ENCODE measurements at places on chromosomes 12 and 14.

DNA sequence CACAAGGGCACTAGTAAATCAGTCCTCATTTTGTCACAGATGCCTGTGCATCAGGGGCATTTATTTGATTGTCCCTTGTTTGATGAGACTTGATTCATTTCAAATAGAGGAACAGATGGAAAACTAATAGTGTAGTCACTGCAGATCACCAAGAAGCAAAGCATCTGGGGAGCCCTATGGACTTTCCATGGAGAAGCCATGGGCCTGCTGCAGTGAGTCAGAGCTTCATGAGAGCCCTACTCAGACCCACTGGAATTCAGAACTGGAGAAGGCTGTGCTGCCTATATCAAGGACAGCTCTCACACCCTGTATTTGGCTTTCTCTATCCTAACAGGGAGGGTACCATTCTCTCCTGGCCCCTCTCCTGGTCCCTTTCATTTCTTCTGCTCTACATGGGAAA, 126.2 kb downstream of the GRIP1 start:
- DNase-seq, result no peak

DNA sequence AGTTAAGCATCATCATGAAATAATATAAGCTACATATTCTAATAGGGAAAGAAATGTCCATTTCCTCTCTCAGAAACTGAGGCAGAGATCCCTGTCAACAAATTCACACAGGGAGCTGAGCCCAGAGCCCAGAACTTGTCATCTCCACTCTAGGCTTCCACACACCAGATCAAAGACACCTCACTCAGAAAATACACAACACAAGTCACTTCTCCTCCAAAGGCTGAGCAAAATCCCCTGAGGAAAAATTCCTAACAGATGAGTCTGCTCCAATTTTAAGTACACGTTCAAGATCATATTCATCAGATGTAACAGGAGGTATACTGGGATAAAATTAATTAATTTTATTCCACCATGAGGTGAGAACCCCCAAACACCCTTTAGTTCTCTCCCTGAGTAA, 227.3 kb downstream of the DPF3 start:
- peak; percentile 29 for DNase-seq

DNA sequence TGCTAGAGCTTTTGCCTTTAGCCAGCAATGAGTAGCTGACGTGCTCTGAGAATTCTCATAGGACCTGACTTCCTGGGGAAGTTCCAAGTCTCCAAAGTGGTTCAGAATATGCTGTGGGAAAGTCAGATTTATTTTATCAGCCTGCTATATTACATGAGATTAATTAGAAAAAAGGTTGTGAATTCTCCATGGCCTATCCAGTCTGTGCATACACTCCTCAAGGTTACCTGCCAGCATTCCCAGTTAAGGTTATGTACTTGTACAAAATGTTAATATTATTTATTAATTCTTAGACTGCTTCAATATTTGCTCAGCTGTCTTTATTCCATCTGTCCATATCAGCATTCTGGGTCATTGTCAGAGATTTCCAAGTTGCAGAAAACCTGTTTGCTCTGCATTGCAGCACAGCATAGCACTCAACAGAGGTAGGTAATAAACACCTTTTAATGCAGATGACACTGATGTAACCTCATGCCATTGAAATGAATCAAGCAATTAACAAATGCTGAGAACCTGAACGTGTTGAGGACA, 2.7 kb upstream of the SEL1L start:
- DNase-seq, result no peak

DNA sequence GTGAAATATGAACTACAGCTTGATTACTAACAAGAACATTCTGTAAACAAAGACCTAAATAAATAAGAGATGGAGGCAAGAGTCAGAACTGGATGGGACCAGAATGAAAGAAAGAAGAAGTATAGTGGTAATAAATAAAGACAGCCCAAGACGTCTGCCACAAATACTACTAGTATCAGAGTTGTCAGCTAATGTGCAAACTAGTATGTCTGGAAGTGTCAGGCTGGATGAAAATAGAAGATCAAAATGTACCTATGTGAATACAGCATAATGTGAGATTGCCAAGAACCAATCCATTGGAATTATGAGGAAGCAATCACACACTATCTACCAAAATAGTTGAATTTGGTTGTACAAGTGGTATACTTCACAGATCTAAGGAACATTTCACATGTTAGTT, 353.0 kb downstream of the BTG1 start:
- no peak for DNase-seq

DNA sequence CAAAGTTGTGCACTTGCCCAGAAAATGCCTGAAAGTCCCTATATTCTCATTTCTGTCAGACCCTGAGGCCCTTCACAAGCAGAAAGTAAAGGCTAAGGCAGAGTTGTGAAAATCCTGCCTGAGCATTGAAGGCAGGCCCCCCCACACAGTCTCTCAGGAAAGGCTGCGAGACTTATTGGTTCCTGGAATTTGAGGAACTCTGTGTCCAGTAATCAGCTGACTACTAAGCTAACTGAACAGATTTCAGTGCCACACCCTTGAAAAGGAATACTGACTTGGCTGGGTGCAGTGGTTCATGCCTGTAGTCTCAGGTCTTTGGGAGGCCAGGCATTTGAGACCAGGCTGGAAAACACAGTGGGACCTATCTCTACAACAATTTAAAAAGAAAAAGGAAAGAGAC, 21.1 kb upstream of the PPP2R5E start:
- DNase-seq, result no peak

DNA sequence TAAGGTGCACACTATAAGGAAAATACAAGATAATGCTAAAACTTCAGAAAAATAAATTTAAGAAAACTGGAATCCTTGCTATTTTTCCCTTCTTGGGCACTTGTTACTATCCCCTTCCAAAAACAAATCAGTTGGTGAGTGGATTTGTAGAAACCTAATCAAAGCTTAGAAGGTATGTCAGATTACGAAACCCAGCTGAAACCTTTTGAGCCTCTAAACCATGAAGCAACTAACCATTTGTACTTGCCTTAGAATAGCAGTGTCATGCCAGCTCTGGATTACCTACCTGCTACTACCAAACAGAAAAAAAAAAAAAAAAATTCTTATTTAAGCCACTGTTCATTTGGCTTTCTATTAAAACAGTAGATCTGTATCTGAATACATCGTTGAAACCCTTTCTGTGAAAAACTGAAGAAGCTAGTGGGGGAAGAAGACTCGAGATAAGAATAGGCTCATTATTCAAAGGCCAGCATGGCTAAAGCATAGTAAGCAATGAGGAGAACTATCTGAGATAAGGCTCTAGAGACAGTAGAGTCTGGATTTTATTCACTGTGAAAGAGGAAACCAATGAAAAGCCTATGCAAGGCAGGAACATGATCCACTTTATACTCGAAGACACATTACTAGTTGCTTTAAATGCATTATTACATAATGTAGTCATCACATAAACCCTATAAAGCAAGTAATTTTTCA, 30.2 kb downstream of the OSBPL8 start:
- DNase-seq, result peak; percentile 34

DNA sequence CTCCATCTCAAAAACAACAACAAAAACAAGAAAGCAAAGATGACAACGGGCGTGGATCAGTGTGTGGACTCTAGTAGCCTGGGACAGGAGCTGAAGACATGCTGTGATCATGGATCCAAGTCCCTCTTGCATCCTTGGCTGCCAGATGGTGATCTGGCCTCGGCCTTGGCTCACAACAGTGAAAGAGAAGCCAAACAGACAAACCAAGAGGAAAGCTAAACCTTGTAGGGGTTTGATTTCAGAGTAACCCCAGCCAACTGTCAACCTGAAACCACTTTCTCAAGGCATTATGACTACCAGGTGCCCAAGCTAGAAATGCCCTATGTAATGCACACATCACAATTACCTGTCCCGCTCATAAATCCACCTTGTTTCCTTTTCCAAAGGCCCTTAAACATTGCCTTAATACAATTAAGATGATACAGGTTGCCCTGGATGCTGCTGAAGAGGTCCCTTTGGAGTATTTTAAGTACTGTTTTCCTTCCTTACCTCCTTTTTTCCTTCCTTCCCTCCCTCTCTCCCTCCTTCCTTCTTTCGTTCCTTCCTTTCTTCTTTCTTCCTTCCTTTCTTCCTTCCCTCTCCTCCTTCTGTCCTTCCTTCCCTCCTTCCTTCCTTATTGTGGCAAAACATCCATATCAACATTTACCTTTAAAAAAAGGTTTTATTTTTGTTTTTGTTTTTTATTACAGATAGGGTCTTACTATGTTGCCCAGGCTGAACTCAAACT, 41.4 kb upstream of the NINJ2 start:
- no peak for DNase-seq

DNA sequence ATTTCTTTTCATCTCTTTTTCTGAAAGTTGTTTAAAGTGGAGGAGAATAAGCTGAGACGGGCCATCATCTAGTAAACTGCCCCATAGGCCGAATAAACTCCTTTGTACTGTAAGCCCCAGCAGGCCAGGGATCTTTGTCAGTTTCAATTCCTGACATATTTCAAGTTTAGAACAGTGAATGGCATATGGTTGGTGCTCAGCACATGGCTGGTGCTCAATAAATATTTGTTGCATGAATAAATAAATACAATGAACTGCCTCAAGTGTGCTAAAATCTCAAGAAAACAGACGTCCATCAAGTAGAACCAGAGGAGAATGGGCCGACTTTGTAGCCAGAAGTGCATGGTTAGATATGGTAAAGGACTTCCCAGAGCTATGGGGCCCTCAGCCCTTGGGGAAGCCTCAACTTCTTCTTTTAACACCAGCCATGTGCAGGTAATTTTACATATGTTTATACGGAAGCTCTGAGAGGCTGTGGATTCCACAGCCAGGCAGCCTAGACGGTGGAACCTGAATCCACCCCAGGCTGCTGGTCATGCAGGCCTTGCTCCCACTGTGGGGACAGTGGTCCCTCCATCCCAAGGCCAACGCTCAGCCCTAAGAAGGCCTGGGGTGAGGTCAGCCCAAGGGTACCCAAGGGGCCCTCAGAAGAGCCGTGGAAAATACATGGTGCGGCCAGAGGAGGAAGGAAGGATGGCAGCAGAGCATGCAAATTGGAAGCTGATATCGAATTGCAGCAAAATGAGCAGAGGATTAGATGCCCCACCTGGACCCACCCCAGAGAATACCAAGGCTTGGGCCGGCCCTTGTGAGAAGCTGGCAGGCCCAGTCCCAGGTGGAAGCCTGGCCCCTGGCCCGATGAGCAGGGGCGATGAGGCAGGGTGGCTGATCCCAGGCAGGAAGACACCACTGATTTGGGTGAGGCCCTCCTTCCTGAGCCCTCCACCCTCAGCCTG, 8.7 kb upstream of the AQP2 start:
- DNase-seq, result no peak

- no peak for DNase-seq
Measured at GRCh38 chr12:112357214-112357613, 25.0 kb downstream of the HECTD4 start.

- DNase-seq, result no peak
Measured at GRCh38 chr14:44112774-44113460, 394.2 kb downstream of the FSCB start.

- no peak for DNase-seq
Measured at GRCh38 chr12:127822809-127823411, 444.1 kb upstream of the TMEM132C start.

- DNase-seq, result no peak
Measured at GRCh38 chr12:57859121-57859520, 12.6 kb upstream of the CTDSP2 start.

DNA sequence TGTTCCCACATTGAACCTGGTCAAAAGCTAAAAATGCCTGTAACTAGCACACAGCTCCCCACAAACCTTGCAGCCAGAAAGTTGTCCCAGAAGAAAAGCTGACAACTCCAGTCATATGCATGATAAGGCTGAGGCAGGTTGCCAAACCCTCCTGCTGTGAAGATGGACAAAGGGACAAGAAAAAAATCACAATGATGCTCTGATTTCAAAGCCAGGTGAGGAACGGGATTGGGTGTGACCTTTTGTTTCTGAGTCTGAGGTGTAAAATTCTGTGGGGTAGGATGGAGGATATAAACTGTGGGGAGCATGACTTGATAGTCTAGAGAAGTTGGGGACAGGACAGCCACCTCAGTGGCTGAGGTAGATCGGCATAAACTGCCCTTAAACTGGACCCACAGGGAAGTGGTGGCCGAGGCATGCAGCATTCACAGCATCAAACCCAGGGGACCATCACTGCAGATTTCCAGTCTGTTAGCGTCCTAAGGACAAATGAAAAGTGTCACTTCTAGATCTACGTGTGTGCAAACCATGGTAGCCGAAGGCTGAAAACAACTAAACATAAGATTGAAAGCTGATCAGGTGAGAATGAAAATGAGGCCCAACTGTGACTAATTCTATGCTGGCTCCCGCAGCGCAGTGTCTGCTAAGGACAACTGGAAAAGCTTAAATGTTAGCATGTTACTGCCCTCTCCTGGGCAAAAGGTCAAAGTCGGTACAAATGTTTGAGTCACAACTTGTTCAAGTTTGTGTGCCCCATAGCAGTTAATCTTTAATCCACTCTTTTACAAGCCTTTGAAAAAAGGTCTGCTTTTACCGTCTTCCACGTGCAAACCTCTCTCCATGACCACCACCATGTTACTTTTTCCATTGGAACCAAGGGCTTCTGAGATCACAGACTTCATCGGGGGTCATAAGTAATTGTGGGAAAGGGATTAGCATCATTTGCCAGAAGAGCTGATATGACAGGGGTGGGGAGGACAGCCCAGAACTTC, 39.8 kb downstream of the GRIN2B start:
- peak; percentile 80 for DNase-seq

- DNase-seq, result no peak
Measured at GRCh38 chr12:88057994-88058718, 29.0 kb upstream of the C12orf50 start.

DNA sequence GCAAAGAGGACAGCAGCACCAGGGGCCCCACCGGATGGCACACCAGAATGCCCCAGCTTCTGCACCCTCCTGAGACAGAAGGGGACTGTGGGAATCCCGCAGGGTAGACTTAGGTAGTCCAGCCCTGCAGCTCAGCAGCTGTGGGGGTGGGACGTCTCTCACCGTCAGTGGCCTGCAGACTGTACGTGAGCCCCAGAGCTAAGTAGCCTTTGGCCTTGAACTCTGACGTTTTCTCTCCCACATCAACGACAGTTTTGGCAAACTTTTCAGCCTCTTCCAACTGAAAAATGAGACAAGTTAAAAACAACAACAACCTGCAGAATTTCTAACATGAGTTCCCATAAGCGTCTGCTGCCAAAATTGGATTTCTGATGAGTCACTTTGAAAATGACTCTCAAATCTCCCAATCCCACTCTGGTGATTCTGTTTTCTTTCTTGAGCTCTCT, 161.4 kb downstream of the TTC7B start:
- no peak for DNase-seq

DNA sequence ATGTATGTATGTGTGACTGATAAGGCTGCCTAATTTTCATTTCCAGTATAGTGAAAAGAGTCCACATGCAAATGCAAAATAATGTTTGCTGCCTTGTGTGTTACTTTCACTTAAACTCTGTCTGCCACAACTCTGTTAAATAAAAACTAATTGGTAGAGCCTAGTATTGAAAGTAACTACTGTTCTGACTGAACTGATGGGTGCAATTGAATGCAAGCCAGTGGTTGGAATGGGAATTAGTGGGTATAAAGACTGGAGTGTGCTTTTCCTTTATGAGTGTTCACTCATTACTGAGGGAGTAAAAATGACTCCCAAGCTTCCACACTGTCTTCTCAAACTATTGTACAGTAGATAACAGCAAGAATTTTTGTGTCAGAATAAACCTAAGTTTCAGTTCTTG, 571.0 kb downstream of the TMTC2 start:
- DNase-seq, result no peak
